Right ventricle myocardium inferior (tissue), 1 donor: ENCODE measurements at places on chromosomes 4 and X.

GRCh38 chrX:18389966-18390365 lies 35.4 kb upstream of the CDKL5 start:
- no peak for DNase-seq

DNA sequence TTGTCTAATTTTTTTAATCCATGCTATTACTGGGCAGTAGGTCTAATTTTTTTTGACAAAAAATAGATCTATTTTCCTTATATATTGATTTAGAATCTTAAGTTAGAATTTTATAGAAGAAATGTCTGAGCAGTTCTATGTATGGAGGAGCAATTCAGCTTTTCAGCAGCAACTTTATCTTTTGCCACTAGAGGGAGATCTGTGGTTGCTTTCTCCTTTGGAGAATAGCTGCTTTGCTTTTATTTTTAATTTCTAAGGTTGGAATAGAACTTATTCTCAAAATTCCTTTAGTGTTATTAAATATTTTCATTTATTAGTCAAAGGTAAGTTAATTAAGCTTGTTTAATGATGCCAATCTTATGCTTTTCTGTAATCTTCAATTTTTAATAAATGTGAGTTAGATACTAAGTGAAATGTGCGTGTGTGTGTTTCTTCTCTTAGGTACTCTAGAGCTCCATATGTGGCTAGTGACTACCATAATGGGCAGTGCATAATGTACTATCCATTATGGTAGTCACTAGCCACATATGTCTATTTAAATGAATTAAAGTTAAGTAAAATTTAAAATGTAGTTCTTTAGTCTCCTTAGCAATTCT lies 29.3 kb downstream of the FAM199X start:
- no peak for DNase-seq

GRCh38 chr4:123401271-123402120 lies 4.9 kb downstream of the SPRY1 start:
- no peak for DNase-seq

GRCh38 chr4:898123-898522 lies 34.0 kb downstream of the GAK start:
- peak; percentile 35 for DNase-seq
